Substantia nigra (tissue), 51 donors: ENCODE measurements at places on chromosomes 11 and 22.
A peak's percentile ranks its signal among the peaks of the same experiment; 100 is the strongest.

DNA sequence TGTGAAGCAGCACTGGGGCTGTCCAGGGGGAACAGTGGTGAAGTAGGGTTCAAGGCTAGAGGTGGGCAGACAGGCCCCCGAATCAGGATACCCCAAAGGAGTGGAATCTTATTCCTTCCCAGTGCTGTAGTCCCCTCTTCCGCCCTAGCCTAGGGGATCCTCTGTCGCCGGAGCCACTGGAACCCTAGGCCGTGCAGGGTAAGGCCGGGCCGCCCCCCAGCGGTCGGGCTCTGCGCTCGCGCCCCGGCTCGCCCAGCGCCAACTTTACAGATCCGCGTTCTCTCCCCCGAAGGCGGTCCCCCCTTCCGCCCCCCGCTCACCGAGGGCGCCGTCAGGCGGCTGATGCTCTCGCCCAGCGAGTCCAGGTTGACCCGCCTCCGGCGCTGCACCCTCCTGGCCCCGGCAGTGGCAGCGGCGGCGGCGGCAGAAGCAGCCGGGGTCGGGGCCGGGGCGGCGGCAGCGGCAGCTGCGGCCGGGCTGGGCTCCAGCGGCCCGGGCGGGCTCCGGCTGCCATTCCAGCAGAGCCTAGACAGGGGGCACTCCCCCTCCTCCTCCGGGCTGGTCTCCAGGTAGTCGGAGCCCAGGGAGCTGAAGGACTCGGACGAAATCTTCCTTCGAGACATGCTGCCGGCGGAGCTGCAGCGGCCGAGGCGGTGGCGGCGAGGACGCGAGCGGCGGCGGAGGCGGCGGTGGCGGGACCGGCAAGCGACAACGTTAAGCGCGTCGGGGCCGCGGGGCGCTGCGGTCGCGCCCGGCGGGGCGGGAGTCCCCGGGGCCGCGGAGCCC is 650 bp downstream of the GUCY1A2 start:
- peak; percentile 43 for DNase-seq

GRCh38 chr11:86063536-86063935 is 5.3 kb downstream of the PICALM start:
- no peak for DNase-seq

DNA sequence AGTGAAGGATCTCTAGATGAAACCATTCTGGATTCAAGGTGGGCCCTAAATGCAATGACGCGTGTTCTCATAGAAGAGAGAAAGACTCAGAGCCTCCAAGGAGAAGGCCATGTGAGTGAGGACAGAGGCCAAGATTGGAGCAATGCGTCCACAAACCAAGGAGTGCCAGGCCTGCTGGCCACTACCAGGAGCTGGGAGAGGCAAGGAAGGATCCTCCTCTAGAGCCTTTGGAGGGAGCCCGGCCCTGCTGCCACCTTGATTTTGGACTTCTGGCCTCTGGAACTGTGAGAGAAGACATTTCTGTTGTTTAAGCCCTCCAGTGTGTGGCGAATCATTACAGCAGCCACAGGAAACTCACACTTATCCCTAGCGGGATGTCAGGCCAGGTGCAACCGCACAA is 52.7 kb upstream of the SHANK2 start:
- no peak for DNase-seq

- no peak for DNase-seq
These were observed 328.1 kb upstream of the PITPNB start for GRCh38 chr22:28247136-28247535.

- DNase-seq: no peak
These were observed 23.1 kb upstream of the LDHA start for GRCh38 chr11:18371279-18371678.

DNA sequence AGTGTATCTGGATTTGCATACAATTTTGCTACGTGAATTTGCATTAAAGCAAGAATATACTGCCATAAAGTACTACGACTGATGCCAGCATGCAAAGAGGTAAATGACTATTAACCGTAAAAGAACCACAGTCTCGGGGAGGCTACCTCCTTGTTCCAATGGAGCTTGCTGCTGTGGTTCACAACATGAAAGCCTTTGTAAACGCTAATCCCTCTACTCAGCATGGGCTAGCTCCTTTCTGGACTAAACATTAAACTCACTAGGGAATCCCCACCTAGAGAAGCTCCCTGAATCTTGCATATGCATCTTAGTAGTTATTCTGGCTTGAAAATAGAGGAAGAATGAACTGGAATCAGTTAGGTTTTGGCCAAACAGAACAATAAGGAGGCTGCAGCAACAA is 60.5 kb upstream of the ARHGAP32 start:
- DNase-seq: no peak

DNA sequence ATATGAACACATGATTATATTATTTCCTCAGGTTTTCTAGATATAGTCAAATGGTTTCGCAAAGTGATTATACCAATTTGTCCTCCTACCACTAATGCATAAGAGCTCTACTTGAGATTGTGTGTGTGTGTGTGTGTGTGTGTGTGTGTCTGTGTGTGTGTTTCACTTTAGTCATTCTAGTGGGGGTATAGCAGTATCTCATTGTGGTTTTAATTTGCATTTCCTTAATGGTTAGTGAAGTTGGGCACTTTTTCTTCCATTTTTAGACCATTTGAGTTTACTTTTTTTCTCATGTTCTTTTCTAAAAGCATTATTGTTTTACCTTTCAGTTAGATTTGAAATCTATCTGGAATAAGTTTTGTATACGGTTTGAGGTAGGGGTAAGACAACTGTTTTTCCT is 12.9 kb downstream of the CAPN5 start:
- DNase-seq: no peak

GRCh38 chr11:130465263-130465662 is 16.8 kb downstream of the ADAMTS15 start:
- DNase-seq: no peak

DNA sequence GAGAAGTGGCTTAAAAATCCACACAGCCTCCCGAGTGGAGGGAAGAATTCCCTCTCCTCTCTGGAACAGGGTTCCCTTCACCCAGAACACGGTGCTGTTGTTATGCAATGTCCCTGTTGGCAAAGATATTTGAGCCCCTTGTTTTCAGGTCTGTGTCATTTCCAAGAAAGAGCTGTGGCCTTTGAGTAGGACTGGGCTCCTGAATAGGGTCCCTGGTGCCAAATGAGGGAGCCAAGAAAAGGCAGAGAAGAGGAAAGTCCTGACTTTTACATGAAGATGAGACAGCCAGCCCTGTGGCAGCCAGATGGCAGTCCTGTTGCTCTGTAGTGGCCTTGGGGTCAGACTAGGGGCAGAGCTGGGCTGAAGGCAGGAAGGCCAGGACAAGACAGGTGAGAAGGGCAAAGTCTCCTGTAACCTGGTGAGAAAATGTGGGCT is 51.2 kb upstream of the ELF5 start:
- peak; percentile 45 for DNase-seq

- peak; percentile 37 for DNase-seq
These were observed 61.9 kb downstream of the ADM start for GRCh38 chr11:10366568-10367331.

GRCh38 chr11:11978098-11978637 is 30.3 kb downstream of the DKK3 start:
- no peak for DNase-seq

- DNase-seq: no peak
These were observed 9.7 kb upstream of the RNF141 start for GRCh38 chr11:10550503-10551289.

- DNase-seq: no peak
These were observed 11.6 kb downstream of the CD59 start for GRCh38 chr11:33724644-33725035.

DNA sequence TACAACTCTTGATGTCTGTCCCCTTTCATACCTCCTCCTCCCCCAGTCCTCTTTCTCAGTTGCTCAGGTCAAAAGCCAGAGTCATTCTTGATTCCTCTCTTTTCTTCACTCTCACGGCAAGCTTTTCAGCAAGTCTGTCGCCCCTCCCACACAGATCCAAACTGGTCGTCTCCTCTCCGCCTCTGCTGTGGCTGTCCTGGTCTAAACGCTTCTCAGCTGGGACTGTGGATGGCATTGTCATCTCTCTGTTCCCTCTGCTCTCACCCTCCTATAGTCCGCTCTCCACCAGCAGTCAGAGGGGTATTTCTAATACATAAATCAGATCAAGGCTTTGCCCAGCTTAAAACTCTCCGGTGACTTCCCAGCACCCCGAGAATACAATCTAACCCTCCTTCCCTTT is 46.8 kb upstream of the SPATA19 start:
- no peak for DNase-seq

DNA sequence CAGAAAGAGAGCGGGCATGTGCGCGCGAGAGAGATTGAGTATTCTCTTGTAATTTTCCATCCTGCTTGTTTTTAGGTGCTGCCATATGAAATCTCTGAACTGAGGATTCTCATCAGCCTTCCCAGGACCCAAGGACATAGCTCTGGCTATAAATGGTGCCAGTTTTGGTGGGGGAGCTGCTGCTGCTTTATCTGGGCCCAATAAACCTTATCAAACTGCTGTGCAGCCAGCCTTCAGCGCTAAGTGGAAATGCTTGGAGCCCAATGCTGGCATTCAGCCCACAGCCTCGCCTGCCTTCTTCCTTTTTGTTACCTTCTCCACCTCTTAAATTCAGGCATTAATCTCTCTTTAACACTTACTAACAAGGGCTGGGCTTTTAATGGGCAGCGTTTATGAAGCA is 2.4 kb upstream of the ZBTB16 start:
- no peak for DNase-seq

GRCh38 chr11:124954590-124954955 is 571 bp downstream of the CCDC15 start:
- DNase-seq: no peak

GRCh38 chr11:17019232-17019631 is 5.0 kb upstream of the PLEKHA7 start:
- DNase-seq: no peak

GRCh38 chr11:44532809-44533208 is 32.7 kb upstream of the CD82 start:
- DNase-seq: no peak

DNA sequence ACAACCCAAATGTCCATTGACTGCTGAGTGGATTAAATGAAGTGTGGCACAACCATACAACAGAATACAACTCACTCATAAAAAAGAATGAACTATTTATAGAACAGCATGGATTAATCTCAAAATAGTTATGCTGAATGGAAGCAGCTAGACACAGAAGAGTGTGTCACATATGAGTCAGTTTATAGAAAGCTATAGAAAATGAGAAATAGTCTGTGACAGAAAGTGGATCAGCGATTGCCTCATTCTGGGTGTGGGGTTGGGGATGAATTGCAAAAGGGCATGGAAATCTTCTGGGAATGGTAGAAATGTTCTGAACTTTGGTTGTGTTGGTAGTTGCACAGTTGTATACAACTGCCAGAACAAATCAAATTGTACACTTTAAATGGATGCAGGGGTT is 37.4 kb downstream of the PRR5L start:
- no peak for DNase-seq

DNA sequence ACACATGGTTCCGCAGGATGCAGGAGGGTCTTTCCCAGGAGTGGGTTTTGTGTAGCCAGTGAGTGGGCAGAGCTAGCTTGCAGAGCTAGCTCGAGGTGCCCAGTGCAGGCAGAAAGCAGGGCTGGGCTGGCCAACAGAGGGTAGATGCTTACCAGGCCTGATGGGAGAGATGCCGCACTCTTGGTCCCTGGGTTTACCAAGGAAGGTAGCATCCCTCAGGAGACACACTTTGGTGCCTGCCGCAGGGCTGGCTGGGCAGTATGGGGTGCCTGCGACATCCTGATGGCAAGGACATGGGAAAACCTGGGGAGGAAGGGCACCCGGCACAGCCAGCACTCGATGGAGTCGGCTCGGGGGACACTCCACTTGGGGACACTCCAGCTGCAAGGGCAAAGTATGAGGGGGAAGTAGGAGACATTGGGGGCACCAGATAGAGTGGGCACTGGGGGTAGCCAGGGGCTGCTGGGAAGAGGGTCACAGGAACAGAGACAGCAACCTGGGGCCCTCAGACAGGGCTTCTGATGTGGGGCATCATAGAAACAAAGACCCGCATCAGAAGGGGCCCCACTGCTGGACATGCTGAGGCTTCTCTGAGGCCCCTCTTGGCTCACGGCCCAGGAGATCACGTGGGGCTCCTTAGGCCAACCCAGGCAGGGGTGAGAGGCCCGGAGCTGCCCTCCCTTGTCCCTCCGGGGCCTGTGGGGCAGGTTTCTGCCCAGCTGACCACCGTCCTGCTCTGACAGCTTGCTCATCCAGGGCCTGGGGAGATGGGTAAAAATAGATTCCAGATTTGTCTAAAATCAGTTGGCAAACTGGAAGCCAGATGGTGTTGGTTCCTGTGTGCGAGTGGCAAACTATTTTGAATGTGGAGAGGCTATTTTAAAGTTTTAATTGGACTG is 89.8 kb downstream of the MORC2 start:
- DNase-seq: no peak

DNA sequence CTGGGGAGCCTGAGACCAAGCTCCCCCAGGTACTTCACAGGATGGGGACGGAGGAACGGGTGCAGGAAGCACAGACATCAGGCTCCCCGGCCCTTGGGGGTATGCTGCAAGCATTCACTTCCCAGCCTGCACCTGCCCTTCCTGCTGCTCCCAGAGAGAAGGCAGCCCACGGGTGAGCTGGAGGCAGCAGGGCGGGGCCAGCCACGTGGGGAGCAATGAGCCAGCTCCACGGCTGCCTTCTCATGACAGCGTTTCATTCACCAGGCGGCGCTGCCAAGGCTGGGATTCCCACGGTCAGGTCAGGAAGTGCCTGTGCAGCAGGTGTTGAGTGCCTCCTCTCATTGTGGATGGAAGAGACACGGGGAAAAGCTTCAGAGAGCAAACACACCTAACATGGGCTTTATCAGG is 14.5 kb upstream of the PHLDA2 start:
- no peak for DNase-seq

- no peak for DNase-seq
These were observed 197.0 kb downstream of the PGR start for GRCh38 chr11:100932474-100933100.

DNA sequence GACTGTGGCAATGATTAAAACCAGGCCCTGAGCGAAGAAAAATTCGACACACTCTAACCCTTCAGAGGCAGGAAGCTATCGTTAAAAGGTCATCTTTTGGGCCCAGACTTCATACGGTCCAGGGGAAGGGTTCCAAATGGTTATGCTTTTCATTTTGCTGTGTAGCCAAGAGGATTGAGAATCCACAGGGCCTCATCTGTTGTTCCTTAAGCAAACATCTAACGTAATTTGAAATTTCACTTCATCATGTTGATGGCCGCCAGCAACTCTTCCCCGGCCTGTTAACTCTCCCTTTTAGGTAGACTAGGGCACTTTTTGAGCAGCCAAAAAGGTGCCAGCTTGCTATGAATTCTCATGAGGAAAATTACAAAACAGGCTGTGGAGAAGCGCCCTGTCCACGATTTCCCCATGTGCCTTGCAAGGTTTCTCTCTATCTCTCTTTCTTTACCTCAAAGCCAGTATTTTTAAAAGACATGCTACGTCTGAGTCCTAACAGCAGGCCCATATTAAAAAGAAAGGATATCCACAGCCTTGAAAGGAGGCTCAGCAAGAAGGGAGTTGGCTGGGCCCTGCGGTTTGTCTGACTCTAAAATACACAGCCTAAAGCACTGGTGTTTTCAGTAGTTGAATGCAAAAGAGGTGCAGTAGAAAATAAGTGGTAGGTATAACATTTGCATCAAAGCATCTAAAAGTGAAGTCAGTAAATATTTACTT is 356.3 kb upstream of the NARS2 start:
- no peak for DNase-seq

- DNase-seq: peak; percentile 20
These were observed 56.0 kb downstream of the DCUN1D5 start for GRCh38 chr11:103035791-103036434.

GRCh38 chr11:65919573-65920371 is 546 bp downstream of the DRAP1 start:
- DNase-seq: no peak
